Fibroblast of villous mesenchyme (primary cell): ENCODE measurements at places on chromosomes 6 and 20.
A peak's percentile ranks its signal among the peaks of the same experiment; 100 is the strongest.

- DNase-seq: no peak
Observed at GRCh38 chr6:103079867-103080266, 1686.4 kb downstream of the GRIK2 start.

DNA sequence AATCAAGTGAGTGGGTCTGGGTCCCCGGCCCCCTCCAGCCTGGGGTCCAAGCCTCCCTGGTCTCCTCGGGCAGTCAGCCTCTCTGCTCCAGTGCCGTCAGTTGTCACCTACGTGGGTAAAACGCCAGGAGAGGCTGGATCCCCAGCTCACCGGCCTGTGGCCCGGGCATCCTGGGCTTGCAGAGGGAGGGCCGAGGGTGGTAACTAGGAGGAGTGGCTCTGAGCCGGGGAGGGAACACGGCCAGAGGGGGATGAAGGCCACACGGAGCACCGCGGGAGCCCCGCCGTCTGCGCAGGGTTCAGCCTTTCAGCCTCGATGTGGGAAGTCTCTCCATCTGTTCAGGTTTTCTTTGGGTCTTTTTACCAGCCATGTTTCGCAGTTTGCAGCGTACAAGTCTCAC, 29.5 kb upstream of the BHLHE23 start:
- no peak for DNase-seq

DNA sequence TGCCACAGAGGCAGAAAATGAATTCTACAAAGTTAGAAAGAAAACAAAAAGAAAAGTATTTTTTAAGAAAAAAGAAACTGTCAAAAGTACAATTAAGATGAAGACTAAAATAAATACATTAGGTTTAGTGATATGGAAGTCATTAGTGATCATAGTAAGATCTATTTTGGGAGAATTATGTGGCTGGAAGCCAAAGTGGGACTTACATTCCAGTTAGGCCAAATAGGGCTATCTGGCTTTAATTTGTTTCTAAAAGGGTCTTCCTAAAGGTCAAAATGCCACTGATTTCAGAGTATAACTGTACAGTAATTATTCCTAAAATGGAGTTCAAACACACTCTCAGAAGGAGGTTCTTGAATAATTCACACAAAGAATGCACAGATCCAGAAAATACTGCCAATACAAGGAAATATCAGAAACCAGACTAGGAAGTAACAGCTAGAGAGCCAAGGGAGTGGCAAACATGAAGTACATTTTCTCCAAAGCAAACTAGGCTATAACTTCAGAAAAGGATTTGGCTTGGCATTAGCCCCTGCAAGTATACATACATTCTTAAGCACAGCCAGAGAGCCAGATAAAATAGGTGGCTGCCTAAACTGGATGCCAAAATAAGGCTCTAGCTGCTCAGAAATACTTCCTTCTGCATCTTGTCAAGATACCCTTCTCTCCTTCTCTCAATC, 45.3 kb downstream of the PDSS2 start:
- DNase-seq: no peak

DNA sequence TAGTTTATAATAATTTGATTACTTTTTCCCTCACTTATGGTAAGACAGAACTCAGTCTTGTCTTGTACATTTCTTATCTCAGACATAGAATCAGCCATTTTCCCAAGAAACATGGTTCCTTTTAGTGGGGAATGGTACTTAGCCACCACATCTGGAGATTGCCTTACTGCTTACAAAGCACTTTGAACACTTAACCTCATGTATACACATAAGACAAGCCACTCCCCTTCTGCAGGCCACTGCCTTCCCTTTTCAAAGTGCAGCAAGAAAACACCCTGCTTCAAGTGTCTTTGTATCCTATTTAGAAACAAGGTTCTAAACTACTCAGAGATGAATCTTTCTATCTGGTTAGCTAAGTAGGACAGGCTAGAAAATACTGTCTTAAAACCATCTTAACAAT, 159.2 kb downstream of the UBE3D start:
- peak; percentile 63 for DNase-seq

- no peak for DNase-seq
Observed at GRCh38 chr6:37535428-37535758, 35.7 kb upstream of the CCDC167 start.

GRCh38 chr6:12522347-12522746, 194.2 kb upstream of the PHACTR1 start:
- peak; percentile 47 for DNase-seq
